ENCODE measurements at places on chromosomes 3 and 15.

DNA sequence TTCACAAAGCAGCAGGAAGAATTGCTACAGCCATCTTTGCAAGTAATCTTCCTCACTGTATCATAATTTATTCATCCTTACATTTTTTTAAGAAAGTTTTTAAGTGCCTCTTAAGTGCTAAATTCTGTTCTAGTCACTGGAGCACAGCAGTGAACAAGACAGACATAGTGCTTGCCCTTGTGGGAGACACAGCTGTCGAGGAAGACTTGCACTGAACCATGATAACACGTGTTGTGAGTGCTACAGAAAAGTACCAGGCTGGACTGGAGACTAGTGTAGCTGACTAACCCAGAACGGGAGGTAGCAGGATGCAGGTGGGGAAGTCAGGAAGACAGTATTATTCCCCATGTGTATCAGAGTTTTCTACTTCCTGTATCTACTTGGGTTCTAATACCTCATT is 300.6 kb downstream of the TBL1XR1 start:
- no peak for DNase-seq

- no peak for DNase-seq
Measured at GRCh38 chr3:39021465-39022285, 30.1 kb downstream of the SCN11A start.

- DNase-seq, result no peak
Measured at GRCh38 chr15:42577514-42578031, 2.2 kb downstream of the STARD9 start.

DNA sequence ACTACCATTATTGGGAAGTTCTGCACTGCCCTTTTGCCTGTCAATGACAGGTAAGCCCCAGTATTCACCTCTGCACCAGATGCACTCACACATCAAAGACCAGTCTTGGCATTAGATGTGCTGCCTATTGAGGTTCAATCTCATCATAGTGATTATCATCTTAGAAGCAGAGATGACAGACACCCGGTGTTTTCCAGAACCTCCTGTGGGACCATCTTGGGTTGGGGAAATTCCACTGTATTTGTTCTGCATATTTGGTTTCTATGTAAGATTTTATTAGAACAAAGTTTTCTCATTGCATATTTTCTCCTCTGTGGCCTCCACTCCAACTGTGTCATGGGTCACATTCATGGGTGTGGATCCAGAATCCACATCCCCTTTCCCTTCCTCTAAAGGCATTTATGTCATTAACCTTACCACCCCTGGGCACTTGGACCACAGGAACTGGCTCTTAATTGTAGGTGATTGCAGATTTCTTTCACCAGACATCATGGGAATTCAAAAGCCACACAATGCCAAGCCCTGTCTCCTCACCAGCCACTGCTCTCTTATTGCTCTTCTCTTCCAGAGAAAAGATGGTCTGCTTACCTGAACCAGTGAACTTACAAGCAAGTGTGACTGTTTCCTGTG is 31.2 kb downstream of the PLA1A start:
- DNase-seq, result no peak

- DNase-seq, result no peak
Measured at GRCh38 chr15:37097144-37097919, 3.0 kb downstream of the MEIS2 start.

DNA sequence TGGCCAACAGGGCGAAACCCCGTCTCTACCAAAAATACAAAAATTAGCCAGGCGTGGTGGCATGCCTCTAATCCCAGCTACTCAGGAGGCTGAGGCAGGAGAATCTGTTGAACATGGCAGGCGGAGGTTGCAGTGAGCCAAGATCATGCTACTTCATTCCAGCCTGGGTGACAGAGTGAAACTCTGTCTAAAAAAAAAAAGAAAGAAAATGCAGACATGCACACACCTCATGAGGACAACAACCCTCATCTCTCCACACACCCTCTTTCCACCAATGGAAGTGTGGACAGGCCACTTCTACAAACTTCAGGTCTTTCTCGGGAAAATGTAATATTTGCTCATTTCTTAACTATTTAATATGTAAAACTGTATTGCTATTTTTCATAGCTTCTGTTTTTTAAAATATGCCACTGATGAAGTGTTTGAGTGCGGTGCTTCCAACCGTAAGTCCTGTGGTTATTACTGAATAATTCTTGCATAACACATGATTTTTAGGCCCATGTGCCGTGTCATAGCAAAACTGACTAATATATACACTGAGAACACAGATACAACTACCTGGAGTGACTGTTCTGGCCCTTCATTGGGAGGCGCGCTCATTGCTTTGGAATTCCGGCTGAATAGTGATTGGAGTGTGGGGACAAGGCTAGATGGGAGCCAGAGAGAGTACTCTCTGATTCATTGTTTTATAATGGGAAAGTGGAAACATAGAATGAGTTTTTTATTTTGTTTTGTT is 23.1 kb downstream of the LRRC31 start:
- no peak for DNase-seq

DNA sequence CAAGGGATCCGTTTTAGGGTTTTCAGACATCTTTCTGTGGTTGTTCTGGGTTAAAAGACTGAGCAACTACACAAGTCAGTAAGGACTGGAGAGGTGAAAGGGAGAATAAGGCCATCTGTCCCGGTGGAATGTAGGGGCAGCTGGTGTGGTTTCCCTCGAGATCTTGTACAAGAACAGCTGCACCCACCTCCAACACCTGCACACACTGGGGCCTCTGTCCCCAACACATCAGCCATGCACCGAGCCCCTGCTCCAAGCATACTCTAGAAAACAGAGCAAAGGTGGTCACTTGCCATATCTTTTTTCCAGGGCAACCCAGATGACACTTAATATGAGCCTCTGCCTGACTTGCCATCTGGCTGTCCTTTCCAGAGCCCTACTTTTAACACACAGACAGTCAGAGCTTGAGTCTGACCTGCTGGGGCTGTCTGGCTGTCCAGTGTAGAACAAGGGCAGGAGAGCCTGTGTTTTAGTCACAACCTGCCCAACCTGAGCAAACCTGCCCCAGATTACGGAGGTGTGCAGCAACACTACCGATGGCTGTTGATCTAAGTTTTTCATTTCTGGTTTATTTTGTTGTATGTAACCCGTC is 12.2 kb downstream of the MAN2A2 start:
- no peak for DNase-seq

Data from activated naive CD4-positive, alpha-beta T cell (primary cell).